Spleen (tissue), 13 donors: ENCODE measurements at places on chromosomes 7 and 10. TPM values are rescaled to one million over a fixed set of nuclear protein-coding genes. Genes with fewer than 3 reads are reported as not detected.

- no peak for DNase-seq
These were observed 58.5 kb upstream of the IGFBP3 start for GRCh38 chr7:45979275-45980180.

- DNase-seq = no peak
These were observed 619.8 kb upstream of the GALNT17 start for GRCh38 chr7:70512144-70512543.

DNA sequence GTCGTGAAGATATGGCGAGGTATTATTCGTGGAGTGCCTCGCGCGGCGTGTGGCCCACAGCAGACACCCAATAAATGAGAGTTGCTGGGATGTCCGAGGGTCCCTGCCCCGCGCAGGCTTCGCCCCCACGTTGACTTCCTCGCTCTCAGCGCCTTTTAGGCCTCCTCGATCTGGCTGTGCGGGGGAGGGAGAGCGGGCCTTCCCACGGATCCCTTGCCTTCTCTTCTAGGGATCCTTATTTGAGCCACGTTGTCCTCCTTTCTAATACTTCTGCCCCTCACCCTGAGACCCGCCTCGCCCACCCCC is 660 bp downstream of the VCL start:
- peak; percentile 85 for DNase-seq

Gene MMD2
- polyA plus RNA-seq = not detected

GRCh38 chr10:69328380-69328735 is 50.1 kb downstream of the HK1 start:
- peak; percentile 11 for DNase-seq
